ENCODE measurements at places on chromosomes 7 and 10.

GRCh38 chr7:120442838-120443237, 169.9 kb downstream of the KCND2 start:
- no peak for DNase-seq

DNA sequence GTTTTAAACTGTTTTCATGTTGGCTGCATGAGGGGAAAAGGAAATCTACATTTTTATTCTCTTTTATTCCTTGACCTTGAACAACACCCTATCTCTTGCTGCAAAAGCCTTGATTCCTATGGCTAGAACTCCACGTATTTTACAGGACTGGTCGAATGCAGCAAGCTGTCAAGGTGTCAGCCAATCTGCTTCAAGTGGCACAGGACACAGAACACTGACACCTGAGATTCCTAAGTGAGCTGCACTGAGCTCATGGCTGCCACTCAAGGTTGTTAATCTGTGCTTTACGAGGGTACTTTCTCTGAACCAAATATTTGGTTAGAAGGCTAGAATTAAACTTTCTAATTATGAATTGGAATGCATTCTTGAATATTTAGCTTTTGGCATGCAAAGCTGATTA, 349.7 kb upstream of the COBL start:
- DNase-seq: no peak

GRCh38 chr10:114761205-114762193, 60.1 kb upstream of the FHIP2A start:
- no peak for DNase-seq

DNA sequence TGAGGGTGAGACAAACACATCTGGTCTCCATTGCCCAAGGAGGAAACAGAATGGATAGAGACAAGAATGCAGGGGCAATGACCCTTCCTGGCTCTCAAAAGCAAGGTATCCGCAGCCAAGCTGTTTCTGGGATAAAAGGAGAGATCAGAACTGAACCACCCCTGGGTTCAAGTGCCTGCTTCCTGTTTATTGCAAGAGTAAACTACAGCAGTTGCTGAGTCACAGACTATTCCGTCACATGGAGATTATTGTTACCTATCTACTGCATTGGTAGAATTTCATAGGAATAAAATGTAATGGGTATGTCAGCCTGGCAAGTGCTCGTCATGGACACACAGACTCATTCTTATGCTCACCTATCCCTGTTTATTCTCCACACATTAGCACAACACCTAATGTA, 821.6 kb downstream of the GRID1 start:
- no peak for DNase-seq

GRCh38 chr10:132612571-132613504, 75.3 kb downstream of the INPP5A start:
- DNase-seq: no peak

Data from frontal cortex (tissue), 4 donors.